ENCODE measurements at places on chromosomes 11 and 22. TPM values are rescaled to one million over a fixed set of nuclear protein-coding genes. Genes with fewer than 3 reads are reported as not detected.

DNA sequence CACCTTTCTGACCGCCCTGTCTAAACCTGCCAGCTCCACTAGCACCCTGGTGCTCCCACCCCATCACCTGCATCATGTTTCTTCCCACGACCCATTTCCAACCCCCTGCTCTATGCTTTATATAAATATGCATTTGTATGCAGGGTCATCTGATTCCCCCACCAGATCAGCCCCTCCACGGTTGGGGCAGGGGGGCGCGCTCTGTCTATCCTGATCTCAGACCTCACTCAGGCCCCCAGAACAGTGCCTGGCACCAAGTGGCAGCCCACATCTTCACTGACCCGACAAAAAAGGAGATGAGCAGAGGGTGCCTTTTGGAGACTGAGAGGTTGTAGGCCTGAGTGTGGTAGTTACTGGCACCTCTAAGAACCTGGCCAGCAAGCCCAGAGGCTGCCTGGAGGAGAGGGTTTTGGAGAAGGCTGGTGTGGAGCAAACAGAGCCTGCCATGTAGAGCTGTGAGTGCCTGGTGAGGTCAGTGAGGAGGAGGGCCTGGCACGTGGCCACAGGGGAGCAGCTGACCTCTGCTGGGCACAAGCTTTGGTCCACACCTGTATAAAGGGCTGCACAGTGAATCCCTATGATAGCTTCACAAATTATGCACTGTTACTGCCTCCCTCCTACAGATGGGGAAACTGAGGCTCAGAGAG, 86.3 kb upstream of the RTL6 start:
- peak; percentile 1 for DNase-seq

- no peak for DNase-seq
Measured at GRCh38 chr11:94786264-94787126, 18.3 kb downstream of the AMOTL1 start.

DNA sequence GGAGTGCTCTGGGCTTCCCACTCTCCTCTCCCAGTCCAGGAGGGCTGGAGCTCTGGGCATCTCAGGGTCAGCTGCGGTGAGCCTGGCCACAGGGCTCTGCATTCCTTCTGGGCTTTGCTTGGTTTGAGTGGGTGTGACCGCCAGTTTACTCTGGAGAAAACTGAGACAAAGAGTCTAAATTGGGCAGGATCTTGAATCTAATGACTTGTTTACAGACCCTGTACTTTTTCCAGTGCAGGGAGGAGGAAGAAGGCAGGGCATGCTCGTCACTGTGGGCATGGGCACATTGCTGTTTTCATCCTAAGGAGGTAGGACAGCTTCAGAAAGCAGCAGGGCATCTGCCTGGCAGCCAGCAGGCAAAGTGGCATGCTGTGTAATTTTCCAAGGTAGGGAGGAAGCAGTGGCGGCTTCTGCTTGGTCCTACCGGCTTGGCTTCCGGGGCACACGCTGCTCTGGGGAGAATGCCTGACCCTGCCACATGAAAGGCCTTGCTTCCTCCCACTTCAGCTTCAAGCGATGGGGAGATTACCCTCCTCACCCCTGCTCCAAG, 22.9 kb downstream of the FLI1 start:
- no peak for DNase-seq

DNA sequence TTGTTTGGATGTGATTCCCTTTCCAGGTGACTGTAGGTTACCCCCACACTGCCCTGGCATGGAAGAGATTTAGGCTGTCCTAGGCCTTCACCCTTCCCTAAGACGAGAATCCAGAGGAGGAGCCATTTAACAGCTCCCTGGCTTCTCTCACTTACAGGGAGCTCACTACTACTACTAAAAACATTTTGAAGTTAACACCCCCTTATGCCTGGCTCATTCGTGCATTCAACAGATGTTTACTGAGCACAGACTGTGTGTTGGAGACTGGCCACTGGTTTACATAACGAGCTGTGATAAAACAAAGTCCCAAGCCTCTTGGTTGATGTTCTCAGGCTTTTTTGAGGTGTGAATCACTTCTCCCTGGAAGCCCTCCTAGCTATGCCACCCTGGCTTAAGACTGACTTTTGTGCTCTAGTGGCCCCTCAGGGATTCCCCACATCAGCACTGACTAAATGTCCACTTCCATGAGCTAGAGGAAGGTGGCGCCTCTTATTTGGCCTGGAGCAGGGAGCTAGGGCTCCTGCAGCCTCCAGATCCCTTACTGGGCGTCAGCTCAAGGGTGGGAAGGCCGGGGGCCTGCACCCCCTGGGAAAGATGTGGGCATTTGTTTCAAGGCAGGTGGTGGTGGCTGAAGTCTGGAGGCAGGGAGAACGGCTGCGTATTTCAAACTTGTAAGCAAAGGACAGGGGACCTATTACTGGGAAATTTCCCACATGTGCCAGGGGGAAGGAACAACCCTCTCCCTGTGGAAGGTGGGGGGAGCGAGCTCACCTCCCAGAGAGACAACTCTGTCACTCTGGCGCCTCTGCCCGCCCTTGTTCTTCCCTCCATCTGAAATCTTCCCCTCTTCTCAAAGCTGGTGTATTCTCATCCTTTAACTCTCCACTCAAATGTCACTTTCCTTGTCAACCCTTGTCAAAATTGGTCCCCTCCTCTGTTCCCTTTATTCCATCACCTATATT, 19.4 kb upstream of the MALAT1 start:
- DNase-seq = no peak

The FGF19 gene
- not detected for total RNA-seq
